Bronchial smooth muscle cell (primary cell): ENCODE measurements at places on chromosomes 3 and 15. TPM values are rescaled to one million over a fixed set of nuclear protein-coding genes. Genes with fewer than 3 reads are reported as not detected.

SLC15A2 gene
- under 0.01 and 0.43 TPM in 2 replicates for total RNA-seq

CFAP20DC gene
- total RNA-seq: 1.0 and 1.6 TPM in 2 replicates

ABTB1 gene
- 8.7 and 15.5 TPM in 2 replicates for total RNA-seq

CP gene
- 0.52 TPM in 1 of 2 replicates, not detected in the other for total RNA-seq

TP53BP1 gene
- 81.7 and 84.2 TPM in 2 replicates for total RNA-seq

ACAN gene
- total RNA-seq: under 0.01 and 0.09 TPM in 2 replicates

FBXO40 gene
- not detected in 2 replicates for total RNA-seq

SLC28A1 gene
- total RNA-seq: not detected in 2 replicates

TMEM158 gene
- total RNA-seq: 10.2 and 19.7 TPM in 2 replicates

EPHB3 gene
- 6.8 and 15.5 TPM in 2 replicates for total RNA-seq

SCAMP2 gene
- 8.8 and 9.1 TPM in 2 replicates for total RNA-seq

HTR3D gene
- not detected in 2 replicates for total RNA-seq

MST1R gene
- 0.32 and 0.86 TPM in 2 replicates for total RNA-seq

SV2B gene
- total RNA-seq: under 0.01 TPM in 2 replicates

TMEM40 gene
- total RNA-seq: not detected in 2 replicates

CADM2 gene
- total RNA-seq: 1.6 TPM in 1 of 2 replicates, not detected in the other

CHST14 gene
- 5.2 and 6.0 TPM in 2 replicates for total RNA-seq

CORO2B gene
- 10.1 and 24.6 TPM in 2 replicates for total RNA-seq

SPATA12 gene
- total RNA-seq: under 0.01 TPM in 1 of 2 replicates, not detected in the other

TMC3 gene
- total RNA-seq: under 0.01 TPM in 1 of 2 replicates, not detected in the other

RUVBL1 gene
- total RNA-seq: 48.5 and 50.0 TPM in 2 replicates

NIPA2 gene
- 32.7 and 32.8 TPM in 2 replicates for total RNA-seq

ARPIN gene
- 11.3 and 11.8 TPM in 2 replicates for total RNA-seq

ATP13A5 gene
- total RNA-seq: not detected in 2 replicates

KBTBD8 gene
- 0.77 and 1.4 TPM in 2 replicates for total RNA-seq

PEX5L gene
- total RNA-seq: 0.34 and 0.63 TPM in 2 replicates

LCTL gene
- total RNA-seq: 1.0 and 6.0 TPM in 2 replicates

RASGRP1 gene
- total RNA-seq: not detected in 2 replicates

EHHADH gene
- total RNA-seq: 2.1 and 4.1 TPM in 2 replicates

SEMA3F gene
- total RNA-seq: 2.1 and 4.7 TPM in 2 replicates
